HCT116 (cell line): ENCODE measurements at places on chromosomes 16 and 17. TPM values are rescaled to one million over a fixed set of nuclear protein-coding genes. Genes with fewer than 3 reads are reported as not detected.

GRCh38 chr16:66152823-66153393, 213.6 kb upstream of the CDH5 start:
- no peaks in the 10 kb centered on the region for H3K36me3 ChIP-seq
- H3K27me3 ChIP-seq: peaks cover 18% of the 10 kb centered on the region
- no peak overlapping the region for H3K27ac ChIP-seq
- H3K4me3 ChIP-seq: no peak overlapping the region

GRCh38 chr17:32277284-32277683, 11.7 kb downstream of the RHBDL3 start:
- no peak overlapping the region for H3K27ac ChIP-seq
- DNase-seq: no peak
- no peaks in the 10 kb centered on the region for H3K36me3 ChIP-seq
- no peak overlapping the region for H3K4me3 ChIP-seq

DNA sequence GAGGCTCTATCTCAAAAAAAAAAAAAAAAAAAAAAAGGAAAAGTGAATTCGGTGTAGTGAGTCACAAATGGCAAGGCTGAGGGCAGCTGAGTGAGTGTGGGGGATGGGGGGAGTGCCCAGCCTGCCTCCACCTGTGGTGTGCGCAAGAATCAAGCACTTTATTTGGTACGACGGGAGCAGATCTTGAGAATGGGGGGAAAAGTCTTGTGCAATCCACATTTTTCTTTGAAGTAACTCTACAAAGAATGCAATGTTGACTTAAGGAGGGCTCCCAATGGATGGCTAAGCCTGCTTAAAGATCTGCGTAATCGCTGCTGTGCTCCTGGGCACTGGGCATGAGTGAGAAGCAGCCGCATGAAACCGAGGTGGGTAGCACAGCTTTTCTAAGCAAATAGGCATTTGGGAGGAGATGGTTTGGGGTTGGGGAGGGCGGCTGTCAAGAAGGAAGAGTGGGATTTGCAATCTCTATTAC, 28.2 kb downstream of the ATP2C2 start:
- H3K27ac ChIP-seq: no peak overlapping the region
- H3K4me3 ChIP-seq: no peak overlapping the region
- no peaks in the 10 kb centered on the region; the same call in 1 of the 2 replicates for H3K4me1 ChIP-seq
- DNase-seq: no peak
- H3K27me3 ChIP-seq: no peaks in the 10 kb centered on the region

Gene PRSS53
- total RNA-seq: 11.6 TPM

DNA sequence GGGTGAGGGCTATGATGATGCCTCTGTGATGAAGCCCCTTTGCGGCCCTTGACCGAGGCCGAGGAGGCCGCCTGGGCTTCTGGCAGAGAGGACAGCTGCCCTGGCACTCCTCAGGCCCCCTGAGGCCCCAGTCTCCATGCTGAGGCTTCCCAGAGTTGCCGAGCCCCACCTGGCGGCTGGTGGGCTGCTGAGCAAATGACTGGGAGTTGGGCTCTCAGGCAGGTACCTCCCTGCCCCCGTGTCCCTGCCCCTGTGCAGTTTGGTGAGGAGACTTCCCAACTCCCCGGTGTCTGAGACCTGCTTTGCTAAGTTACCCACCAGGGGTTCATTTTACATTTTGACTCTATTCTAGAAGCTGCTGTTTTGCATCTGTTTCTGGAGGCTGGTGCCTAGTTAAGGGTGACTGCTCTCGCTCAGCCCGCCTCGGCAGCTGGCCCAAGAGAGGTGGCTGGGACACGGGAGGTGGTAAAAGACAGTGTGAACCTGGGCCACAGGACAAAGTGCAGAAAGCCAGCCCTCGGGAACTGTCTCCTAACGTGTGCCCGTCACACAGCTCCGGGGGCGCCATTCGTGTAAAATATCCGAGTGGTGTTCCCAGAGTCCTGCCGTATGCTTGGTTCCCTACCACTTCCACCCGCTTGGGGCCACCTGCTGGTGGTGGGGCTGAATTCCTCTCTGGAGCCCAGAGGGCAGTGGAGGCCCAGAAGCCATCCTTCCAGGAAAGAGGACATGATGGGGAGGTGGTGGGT, 134.5 kb downstream of the RAB11FIP4 start:
- H3K36me3 ChIP-seq: no peaks in the 10 kb centered on the region; the same call in 1 of the 2 replicates
- no peak for DNase-seq
- no peak overlapping the region for H3K4me3 ChIP-seq

- H3K4me3 ChIP-seq: no peak overlapping the region
- no peaks in the 10 kb centered on the region for H3K36me3 ChIP-seq
- H3K27ac ChIP-seq: no peak overlapping the region
- no peaks in the 10 kb centered on the region for H3K27me3 ChIP-seq
- no peaks in the 10 kb centered on the region for H3K4me1 ChIP-seq
Measured at GRCh38 chr16:3797473-3797872, 80.1 kb upstream of the TRAP1 start.

Gene TLCD3B
- total RNA-seq: 1.0 TPM

DNA sequence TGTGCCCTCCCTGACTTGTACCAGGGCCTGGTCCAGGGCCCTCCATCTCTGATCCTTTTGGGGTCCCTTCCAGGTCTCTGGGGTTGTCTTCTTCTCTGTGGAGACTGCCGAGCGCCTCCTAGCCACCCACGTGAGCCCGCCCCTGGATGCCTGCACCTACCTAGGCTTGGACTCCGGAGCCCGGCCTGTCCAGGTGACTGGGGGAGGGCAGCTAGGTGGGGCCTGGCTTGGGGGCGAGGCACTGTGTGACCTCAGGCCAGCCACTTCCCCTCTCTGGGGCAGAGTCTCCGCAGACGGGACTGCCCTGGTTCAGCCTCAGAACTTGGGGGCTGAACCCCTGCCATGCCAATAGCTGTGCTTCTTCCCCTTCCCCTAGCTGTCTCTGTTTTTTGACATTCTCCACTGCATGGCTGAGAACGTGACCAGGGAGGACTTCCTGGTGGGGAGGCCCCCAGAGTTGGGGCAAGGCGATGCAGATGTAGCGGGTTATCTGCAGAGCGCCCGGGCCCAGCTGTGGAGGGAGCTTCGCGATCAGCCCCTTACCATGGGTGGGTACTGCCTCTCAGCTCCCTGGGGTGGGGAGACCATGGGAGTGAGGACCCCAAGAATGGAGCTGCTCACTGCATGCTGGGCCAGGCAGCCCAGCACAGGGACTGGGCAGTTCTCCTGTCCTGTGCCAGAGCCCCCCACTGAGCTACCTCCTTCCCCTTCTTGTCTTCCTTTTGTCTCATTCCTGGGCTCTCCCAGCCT, 14.6 kb downstream of the FCSK start:
- H3K4me1 ChIP-seq: no peaks in the 10 kb centered on the region
- H3K36me3 ChIP-seq: no peaks in the 10 kb centered on the region
- no peak overlapping the region for H3K4me3 ChIP-seq
- H3K27ac ChIP-seq: no peak overlapping the region; the same call in 1 of the 2 replicates

GRCh38 chr17:50927287-50927686, 61.1 kb upstream of the TOB1 start:
- H3K27me3 ChIP-seq: no peaks in the 10 kb centered on the region
- peaks cover 12% of the 10 kb centered on the region for H3K4me1 ChIP-seq
- H3K4me3 ChIP-seq: no peak overlapping the region
- H3K36me3 ChIP-seq: no peaks in the 10 kb centered on the region
- H3K27ac ChIP-seq: no peak overlapping the region
- DNase-seq: no peak

DNA sequence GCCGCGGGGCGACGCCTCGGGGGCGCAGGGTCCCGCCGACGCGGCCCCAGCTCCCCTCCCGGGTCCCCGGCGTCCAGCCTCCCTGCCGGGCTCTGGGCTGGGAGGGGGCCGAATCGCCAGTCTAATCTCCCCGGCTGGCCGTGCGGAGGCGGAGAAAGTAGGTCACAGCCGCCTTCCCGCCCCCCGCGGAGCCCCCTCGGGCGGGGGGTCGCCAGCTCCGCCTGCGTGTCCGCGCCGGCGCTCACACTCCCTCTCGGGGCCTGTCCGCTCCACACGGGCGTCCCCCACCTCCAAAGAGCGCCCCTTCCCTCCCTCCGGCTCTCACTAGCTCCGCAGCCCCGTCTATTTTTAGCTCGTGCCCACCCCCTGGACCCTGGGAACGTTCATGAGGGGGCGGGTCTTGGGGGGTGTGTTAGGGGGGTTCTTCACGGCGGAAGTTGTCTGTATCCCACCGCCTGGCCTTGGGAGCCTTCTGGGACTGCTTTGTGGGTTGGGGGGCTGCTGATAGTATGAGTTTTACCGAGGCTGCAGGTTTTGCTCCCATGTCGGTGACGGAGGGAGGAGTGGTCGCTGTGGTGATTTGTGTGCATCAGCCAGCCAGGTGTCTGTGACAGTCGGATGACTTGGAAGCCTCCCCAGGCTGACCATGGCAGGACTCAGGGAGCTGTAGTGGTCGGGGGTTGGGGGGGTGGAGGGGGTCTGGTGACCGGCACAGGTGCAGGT, 1.1 kb downstream of the ATP1B2 start:
- H3K4me3 ChIP-seq: no peak overlapping the region
- H3K27ac ChIP-seq: no peak overlapping the region
- no peak for DNase-seq
- no peaks in the 10 kb centered on the region for H3K36me3 ChIP-seq
